ENCODE measurements at places on chromosomes 7 and 10.
A peak's percentile ranks its signal among the peaks of the same experiment; 100 is the strongest.

GRCh38 chr10:49647985-49648795 is 31.3 kb upstream of the C10orf53 start:
- DNase-seq: peak; percentile 72

- no peak for DNase-seq
These were observed 255.6 kb downstream of the OTUD1 start for GRCh38 chr10:23694446-23694920.

DNA sequence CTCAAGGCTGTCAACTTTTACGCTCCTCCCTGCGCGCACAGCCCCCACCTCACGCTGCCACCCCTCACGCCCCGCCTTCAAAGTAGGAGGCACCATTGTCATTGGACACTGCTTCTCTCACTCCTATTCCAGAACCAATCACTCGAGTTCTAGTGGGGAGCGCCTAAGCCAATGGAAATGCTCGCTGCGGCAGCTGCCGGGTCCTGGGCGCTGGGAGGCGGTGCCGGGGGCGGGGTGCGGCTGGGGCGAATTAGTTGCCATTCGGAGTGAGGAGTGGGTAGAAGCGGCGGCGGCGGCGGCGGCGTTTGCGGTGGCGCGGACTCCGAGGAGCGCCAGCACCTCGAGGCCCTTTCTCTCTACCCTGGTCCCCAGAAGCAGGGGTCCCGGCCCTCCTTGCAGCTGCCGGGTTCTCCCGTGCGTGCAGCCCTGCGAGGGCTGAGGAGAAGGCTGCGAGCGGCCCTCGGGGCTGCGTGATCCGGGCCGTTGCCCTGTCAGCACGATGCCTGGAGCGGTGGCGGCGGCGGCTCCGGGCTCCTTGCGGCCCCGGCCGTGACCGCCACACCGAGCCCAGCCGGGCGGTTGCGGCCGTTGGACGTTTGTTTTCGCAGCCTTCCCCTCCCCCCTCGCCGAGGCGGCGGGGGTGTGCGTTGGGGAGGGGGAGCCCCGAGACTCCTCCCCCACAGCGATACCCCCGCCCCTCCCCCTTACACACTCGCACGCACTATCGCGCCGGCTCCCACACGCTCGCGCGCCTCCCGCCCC is at the start of gene GLCCI1:
Gene GLCCI1 (plus strand): TSS at position 253 of the 762 bp plus-strand sequence. CDS start 555 bp downstream, outside the sequence.
- peak; percentile 99 for DNase-seq

GRCh38 chr7:139231513-139232376 is 708 bp downstream of the UBN2 start:
- DNase-seq: no peak

- no peak for DNase-seq
These were observed 1.0 kb upstream of the FFAR4 start for GRCh38 chr10:93565446-93565845.

GRCh38 chr7:28726555-28726954 is 231.6 kb downstream of the TRIL start:
- DNase-seq: no peak

DNA sequence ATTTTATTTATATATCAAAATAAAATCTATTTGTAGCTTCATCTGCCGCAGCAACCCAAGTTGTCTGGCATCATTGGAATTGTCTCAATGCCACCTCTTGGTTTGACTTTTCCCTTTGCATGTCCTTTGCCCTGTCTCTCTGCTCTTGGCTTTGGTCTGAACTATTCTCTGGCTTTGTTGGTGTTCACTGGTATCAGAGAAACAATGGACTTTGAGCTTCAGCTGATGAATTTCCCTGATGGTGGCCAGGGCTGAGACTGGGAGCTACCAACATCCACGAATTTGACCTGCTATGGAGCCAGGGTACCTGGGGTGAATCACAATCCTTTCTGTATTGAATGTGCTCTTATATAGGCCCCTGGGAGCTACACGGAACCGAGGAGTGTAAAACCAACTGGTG is 311.7 kb upstream of the KIAA1217 start:
- DNase-seq: no peak
